ENCODE measurements at places on chromosomes 13 and 19.
A peak's percentile ranks its signal among the peaks of the same experiment; 100 is the strongest.

GRCh38 chr13:40168425-40169166 lies 497.8 kb downstream of the FOXO1 start:
- no peaks in the 10 kb centered on the region for H3K36me3 ChIP-seq
- H3K27ac ChIP-seq, result no peak overlapping the region
- H3K27me3 ChIP-seq, result no peaks in the 10 kb centered on the region
- H3K4me1 ChIP-seq, result peaks cover 65% of the 10 kb centered on the region
- H3K4me3 ChIP-seq, result no peak overlapping the region
- no peak for DNase-seq

DNA sequence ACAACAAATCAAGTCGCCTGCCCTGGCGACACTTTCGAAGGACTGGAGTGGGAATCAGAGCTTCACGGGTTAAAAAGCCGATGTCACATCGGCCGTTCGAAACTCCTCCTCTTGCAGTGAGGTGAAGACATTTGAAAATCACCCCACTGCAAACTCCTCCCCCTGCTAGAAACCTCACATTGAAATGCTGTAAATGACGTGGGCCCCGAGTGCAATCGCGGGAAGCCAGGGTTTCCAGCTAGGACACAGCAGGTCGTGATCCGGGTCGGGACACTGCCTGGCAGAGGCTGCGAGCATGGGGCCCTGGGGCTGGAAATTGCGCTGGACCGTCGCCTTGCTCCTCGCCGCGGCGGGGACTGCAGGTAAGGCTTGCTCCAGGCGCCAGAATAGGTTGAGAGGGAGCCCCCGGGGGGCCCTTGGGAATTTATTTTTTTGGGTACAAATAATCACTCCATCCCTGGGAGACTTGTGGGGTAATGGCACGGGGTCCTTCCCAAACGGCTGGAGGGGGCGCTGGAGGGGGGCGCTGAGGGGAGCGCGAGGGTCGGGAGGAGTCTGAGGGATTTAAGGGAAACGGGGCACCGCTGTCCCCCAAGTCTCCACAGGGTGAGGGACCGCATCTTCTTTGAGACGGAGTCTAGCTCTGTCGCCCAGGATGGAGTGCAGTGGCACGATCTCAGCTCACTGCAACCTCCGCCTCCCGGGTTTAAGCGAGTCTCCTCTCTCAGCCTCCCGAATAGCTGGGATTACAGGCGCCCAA lies at the start of gene LDLR:
TSS of gene LDLR (plus strand) at position 210 of the 760 bp plus-strand sequence. CDS start at position 296, 86 bp downstream.
- peaks cover 45% of the 10 kb centered on the region for H3K36me3 ChIP-seq
- peak within 1 kb of the TSS; percentile 98 for H3K4me3 ChIP-seq
- H3K27me3 ChIP-seq, result no peaks in the 10 kb centered on the region
- peak; percentile 78 for DNase-seq
- H3K4me1 ChIP-seq, result peaks cover 48% of the 10 kb centered on the region
- peak within 1 kb of the TSS; percentile 100 for H3K27ac ChIP-seq

DNA sequence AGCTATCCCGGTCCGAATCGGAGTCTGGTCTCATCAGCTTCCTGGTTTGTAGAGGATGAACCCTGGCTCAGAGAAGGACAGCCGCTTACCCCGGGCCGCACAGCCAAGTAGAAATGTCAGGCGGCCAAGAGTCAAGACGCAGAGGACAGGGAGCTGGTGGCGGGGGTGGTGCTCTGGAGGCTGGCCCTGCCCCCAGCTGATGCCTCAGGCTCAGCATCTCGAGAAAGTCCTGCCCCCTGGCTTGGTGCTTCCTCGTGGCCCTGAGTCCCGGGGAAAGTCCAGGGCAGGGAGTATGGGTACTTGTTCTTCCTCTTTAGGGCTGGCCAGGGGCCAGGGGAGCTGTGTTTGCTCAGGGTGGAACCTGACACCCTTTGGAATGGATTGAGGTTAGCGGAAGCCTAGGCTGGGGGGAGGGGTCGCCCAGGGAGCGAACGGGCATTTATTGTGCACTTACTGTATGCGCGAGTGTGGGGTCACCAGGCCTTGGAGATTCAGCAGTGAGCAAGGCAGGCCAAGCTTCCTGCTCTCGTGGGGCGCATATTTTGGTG lies 2.2 kb downstream of the TJP3 start:
- H3K27me3 ChIP-seq, result peaks cover 5% of the 10 kb centered on the region
- H3K4me1 ChIP-seq, result peaks cover 3% of the 10 kb centered on the region
- no peak overlapping the region for H3K27ac ChIP-seq
- H3K36me3 ChIP-seq, result no peaks in the 10 kb centered on the region
- no peak overlapping the region for H3K4me3 ChIP-seq

DNA sequence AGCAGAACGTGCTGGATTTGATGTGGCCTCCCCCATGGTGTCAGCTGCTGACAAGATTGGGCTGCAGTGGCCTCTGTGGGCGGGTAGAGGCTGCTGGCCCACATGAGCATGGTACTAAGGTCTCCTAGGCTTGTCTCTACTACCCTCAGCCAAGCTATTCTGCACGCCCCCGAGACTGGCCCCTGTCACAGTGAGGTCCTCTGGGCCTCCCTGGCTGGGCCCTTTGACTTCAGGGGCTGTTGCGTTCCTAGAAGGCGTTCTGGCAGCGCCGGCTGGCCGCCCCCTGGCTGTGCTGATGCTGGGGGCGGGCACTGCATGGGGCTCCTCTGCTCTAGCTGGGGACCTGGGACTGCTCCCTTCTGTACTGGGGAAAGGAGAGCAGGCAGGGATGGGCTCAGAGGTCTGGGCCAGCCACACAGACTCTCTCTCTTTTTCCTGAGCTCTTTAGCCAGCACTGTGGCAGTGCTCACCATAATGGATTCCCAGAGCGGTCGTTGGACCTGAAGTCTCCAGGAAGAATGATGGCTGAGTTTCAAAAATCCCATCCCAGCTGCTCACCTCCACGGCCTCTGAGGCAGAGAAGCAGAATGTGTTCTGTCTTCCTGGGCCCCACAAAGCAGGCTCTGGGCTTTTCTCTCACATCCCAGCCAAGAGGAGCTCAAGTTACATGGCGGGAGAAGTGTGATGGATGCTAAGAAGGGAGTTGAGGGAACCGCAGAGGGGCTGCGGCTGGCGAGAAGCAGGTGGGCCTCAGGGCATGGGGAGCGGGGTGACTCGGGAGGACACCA lies 32.3 kb downstream of the TSSK6 start:
- no peaks in the 10 kb centered on the region for H3K27me3 ChIP-seq
- peaks cover 80% of the 10 kb centered on the region for H3K4me1 ChIP-seq
- H3K4me3 ChIP-seq, result no peak overlapping the region
- H3K36me3 ChIP-seq, result peaks cover 76% of the 10 kb centered on the region

DNA sequence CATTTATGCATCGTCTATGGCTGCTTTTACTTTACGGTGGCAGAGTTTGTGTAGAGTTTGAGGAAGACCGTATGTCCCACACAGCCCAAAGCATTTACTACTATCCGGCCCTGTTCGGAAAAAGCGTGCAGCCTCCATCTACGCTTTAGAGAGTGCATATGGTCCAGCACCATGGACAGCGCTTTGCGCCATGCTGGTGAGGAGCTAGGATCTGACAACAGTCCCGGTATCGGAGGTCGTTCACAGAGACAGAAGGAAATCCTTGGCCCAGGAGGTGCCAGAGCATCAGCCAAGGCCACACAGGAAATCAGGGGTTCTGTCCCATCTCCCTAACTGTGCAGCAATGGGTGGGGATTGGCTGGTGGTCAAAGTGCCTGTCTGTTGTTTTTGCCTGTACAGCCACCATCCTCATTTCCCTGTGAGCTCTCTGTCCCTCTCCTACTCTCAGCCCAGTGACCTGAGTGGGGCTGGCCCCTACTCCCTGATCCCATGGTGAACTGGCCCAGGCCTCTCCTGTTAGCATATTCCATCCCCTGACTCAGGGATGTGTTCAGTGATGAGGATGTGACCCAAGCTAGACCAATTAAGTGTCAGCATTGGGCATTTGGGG lies 16.2 kb upstream of the PRODH2 start:
- no peak overlapping the region for H3K4me3 ChIP-seq
- H3K27me3 ChIP-seq, result peaks cover 57% of the 10 kb centered on the region
- no peaks in the 10 kb centered on the region for H3K4me1 ChIP-seq
- H3K27ac ChIP-seq, result no peak overlapping the region

DNA sequence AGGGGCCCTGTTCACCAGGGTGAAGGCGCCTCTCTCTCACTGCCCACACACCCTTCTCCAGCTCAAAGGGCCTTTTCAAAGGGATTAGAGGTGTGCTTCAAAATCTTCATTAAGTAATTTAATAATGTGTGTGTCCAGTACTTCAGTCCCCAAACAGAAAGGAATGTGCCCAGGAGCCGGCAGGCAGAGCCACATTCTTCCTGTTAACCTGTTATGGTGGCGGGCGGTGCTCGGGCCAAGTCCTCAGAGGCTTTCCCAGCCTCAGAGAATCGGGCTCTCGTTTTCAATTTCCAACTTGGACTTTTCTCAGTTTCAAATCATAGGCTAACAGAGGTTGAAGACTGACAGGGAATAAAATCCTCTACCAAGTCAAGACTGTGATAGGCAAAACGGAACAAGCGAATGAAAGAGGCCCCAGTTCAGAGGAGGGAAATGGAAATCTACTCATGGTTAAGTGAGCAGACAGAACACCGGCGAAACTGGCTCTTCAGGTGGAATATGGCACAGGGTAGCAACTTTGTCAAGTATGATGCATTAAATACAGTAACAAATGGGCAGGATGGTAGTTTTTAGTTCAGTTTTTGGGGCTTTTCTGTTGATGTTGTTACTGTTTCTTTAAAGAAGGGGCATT lies 68.6 kb downstream of the FOXO1 start:
- peaks cover 95% of the 10 kb centered on the region for H3K4me1 ChIP-seq
- H3K36me3 ChIP-seq, result peaks cover 35% of the 10 kb centered on the region
- no peak for DNase-seq
- peak overlapping the region; percentile 92 for H3K27ac ChIP-seq

GRCh38 chr19:9789066-9789465 lies 20.5 kb upstream of the ZNF846 start:
- peaks cover 37% of the 10 kb centered on the region for H3K4me1 ChIP-seq
- DNase-seq, result no peak
- H3K27ac ChIP-seq, result no peak overlapping the region
- no peaks in the 10 kb centered on the region for H3K27me3 ChIP-seq
- H3K4me3 ChIP-seq, result no peak overlapping the region

DNA sequence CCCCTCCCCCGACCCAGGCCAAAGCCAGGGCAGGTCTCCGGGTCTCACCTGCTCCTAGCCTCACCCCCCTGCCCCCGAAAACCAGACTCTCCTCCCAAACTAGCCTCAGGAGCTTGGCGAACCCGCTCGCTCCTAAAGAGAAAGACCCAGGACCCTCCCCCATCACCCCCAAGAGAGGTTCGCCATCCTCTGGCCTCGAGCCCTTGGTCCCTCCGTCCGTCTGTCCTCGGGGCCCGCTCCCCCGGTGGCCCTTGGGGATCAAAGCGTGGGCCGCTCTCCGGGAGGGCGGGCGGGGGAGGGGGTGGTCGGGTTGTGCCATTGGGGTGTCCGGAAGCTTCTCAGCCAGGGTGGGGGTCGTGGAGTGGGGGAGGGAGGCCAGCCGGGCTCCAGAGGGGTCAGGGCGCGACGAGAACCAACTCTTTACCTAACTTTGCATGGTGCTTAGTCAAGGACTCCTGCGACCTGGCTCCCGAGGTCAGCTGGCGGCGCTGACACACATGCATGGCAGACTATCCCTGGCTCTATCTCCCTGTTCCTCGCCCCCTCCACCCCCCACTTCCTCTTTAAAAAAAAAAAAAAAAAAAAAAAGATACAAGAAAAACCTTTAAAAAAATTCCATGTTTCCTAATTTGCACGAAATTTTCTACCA lies 15.6 kb downstream of the SMIM24 start:
- no peaks in the 10 kb centered on the region for H3K27me3 ChIP-seq
- H3K4me3 ChIP-seq, result no peak overlapping the region
- no peak for DNase-seq
- no peak overlapping the region for H3K27ac ChIP-seq

DNA sequence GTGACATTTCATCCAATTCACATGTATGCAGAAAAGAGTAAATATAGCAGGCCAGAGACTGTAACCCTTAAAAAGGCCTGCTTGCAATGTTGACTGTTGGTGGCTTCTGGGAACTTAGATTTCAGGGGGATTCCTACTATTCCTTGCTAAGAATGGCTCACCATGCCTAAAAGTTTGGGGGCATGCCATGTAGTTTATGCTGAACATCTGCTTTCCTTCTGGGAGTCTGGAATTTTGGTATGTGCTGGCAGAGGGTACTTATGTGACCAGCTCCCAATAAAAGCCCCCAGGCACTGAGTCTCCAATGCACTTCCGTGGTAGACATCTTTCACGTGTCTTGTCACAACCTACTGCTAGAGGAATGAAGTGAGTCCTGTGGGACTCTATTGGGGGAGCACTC lies 88.4 kb upstream of the PCDH8 start:
- H3K4me1 ChIP-seq, result no peaks in the 10 kb centered on the region
- DNase-seq, result no peak
- no peak overlapping the region for H3K4me3 ChIP-seq
- H3K27ac ChIP-seq, result no peak overlapping the region
- no peaks in the 10 kb centered on the region for H3K36me3 ChIP-seq

- no peaks in the 10 kb centered on the region for H3K36me3 ChIP-seq
- H3K4me1 ChIP-seq, result no peaks in the 10 kb centered on the region
- no peak for DNase-seq
- no peaks in the 10 kb centered on the region for H3K27me3 ChIP-seq
- H3K4me3 ChIP-seq, result no peak overlapping the region
- H3K27ac ChIP-seq, result no peak overlapping the region
Observed at GRCh38 chr13:36736119-36736726, 62.4 kb downstream of the SERTM1 start.

- H3K4me1 ChIP-seq, result no peaks in the 10 kb centered on the region
- DNase-seq, result no peak
- no peak overlapping the region for H3K27ac ChIP-seq
- no peaks in the 10 kb centered on the region for H3K36me3 ChIP-seq
Observed at GRCh38 chr13:89199138-89199537, 1528.0 kb downstream of the SLITRK5 start.

GRCh38 chr13:103573446-103573845 lies 507.2 kb upstream of the SLC10A2 start:
- no peaks in the 10 kb centered on the region for H3K27me3 ChIP-seq
- no peaks in the 10 kb centered on the region for H3K4me1 ChIP-seq
- H3K27ac ChIP-seq, result no peak overlapping the region
- DNase-seq, result no peak

DNA sequence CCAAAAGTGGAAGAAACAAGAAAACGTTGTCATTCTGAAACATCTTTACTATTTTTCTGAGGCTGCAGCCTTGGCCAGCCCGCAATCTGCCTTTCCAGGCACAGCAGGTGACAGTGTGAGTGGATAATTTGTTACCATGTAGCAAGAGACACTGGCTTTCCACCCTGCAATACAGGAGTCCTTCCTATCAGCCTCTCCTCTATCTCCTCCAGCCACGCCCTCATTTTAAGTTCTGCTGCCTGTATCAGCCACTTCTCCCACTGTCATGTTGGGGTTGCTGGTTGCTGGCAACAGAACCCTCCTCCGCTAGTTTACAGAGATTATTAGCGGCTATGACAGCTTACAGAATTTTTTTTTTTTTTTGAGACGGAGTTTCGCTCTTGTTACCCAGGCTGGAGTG lies 7.7 kb upstream of the LGALS7 start:
- H3K27ac ChIP-seq, result no peak overlapping the region
- no peak overlapping the region for H3K4me3 ChIP-seq
- peaks cover 2% of the 10 kb centered on the region for H3K4me1 ChIP-seq
- no peaks in the 10 kb centered on the region for H3K36me3 ChIP-seq

GRCh38 chr13:98103942-98104880 lies 38.7 kb upstream of the FARP1 start:
- no peak for DNase-seq
- peaks cover 4% of the 10 kb centered on the region for H3K27me3 ChIP-seq
- H3K36me3 ChIP-seq, result no peaks in the 10 kb centered on the region
- H3K4me3 ChIP-seq, result no peak overlapping the region

Data from activated T-cell treated with anti-CD3 and anti-CD28 coated beads, Interleukin-2, amount 50 U/mL, for 24 hours (primary cell).